Uterine smooth muscle cell (primary cell): ENCODE measurements at places on chromosomes 7 and 10. TPM values are rescaled to one million over a fixed set of nuclear protein-coding genes. Genes with fewer than 3 reads are reported as not detected.

YKT6 gene
- total RNA-seq = 75.2 and 120 TPM in 2 replicates

CYP2C19 gene
- not detected in 2 replicates for total RNA-seq

CUZD1 gene
- total RNA-seq = 0.33 and 0.50 TPM in 2 replicates

PDE6C gene
- total RNA-seq = not detected in 2 replicates

SMKR1 gene
- 0.25 and 0.44 TPM in 2 replicates for total RNA-seq

CPN1 gene
- total RNA-seq = not detected in 2 replicates

FAM170B gene
- total RNA-seq = not detected in 2 replicates

PDLIM1 gene
- total RNA-seq = 1.2 and 4.8 TPM in 2 replicates
